ENCODE measurements at places on chromosomes 13 and 19. TPM values are rescaled to one million over a fixed set of nuclear protein-coding genes. Genes with fewer than 3 reads are reported as not detected.

Gene GRIN2D
- total RNA-seq: 0.12 TPM

Gene METTL21C
- total RNA-seq: not detected

Gene IRGC
- not detected for total RNA-seq

Gene CPAMD8
- total RNA-seq: 0.26 TPM

Gene SOX21
- total RNA-seq: not detected

Gene STOML3
- total RNA-seq: not detected

Gene SULT2B1
- total RNA-seq: not detected

Gene PSG3
- not detected for total RNA-seq

Gene ZNF331
- 8.3 TPM for total RNA-seq

Gene PROSER1
- 5.2 TPM for total RNA-seq

Gene ICAM5
- 0.56 TPM for total RNA-seq

Gene SETDB2
- total RNA-seq: 6.7 TPM

Gene FFAR3
- not detected for total RNA-seq

Gene KCNN4
- total RNA-seq: 12.2 TPM

Gene BLOC1S3
- 2.8 TPM for total RNA-seq

Gene CRX
- total RNA-seq: not detected

Gene GFY
- total RNA-seq: not detected

Gene TDRD12
- total RNA-seq: 0.25 TPM

Gene DOCK6
- 10.2 TPM for total RNA-seq

Gene PGLYRP2
- total RNA-seq: not detected

Gene PNMA8A
- 4.8 TPM for total RNA-seq

Gene PLIN5
- not detected for total RNA-seq

Gene TMEM59L
- 4.0 TPM for total RNA-seq

Gene RGCC
- total RNA-seq: 1.7 TPM

Gene ZNF66
- total RNA-seq: 1.2 TPM

Gene TNPO2
- 27.7 TPM for total RNA-seq

Gene COX7A1
- 79.4 TPM for total RNA-seq

Gene GCDH
- total RNA-seq: 12.7 TPM
